Renal cortical epithelial cell (primary cell): ENCODE measurements at places on chromosomes 6 and 20. TPM values are rescaled to one million over a fixed set of nuclear protein-coding genes. Genes with fewer than 3 reads are reported as not detected.
A peak's percentile ranks its signal among the peaks of the same experiment; 100 is the strongest.

DNA sequence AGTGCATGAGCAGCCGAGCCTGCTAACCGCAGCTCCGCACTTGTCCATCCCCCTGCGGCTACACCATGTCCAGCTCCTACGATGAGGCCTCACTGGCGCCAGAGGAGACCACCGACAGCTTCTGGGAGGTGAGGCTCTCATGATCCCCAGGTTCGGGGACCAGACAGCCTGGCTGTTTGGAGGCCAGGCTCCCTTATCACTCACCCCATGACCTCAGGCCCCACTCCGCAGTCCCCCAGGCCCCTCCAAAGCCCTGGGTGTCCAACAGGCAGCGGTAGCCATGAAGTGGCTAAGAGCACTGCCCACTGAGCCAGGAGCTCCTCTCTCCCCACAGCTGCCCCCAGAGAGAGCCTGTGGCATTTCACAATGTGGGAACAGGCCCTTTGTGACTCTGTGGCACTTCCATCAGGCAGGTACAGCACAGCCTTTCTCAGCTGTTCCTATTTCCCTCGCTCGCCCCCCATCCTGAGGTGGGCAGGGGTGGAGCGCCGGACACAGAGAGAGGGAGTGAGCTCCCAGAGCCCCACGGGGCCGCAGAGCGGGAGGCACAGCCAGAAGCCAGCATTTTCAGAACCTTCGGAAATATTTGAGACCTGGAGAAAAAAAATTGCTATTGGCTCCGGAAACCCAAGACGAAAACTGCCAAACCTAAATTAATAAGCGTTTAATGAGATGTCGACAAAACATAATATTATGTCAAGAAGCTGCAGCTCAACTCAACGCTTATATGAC, 29.7 kb downstream of the SPDEF start:
- DNase-seq: no peak

The HSPA1L gene
- total RNA-seq: 0.87 and 2.0 TPM in 2 replicates

- peak; percentile 70 for DNase-seq
Observed at GRCh38 chr6:29813809-29814208, 13.8 kb upstream of the HLA-G start.

The MROH8 gene
- total RNA-seq: 1.1 and 1.2 TPM in 2 replicates

DNA sequence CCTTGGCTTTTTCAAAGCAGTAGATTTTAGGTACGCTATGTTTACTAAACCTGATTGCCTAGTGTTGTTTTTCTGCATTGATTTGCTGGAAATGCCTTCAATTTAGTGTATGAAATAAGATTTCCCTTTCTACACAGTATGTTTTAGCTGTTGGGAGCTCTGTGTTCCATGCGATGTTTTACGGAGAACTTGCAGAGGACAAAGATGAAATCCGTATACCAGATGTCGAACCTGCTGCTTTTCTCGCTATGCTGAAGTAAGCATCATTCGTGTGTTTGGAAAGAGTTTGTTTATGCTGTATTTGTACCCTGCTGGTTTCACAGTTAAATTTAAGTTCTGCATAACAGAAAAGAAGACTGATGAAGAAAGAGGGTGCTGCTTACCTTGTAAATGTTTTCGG, 1.9 kb downstream of the BTBD3 start:
- no peak for DNase-seq

DNA sequence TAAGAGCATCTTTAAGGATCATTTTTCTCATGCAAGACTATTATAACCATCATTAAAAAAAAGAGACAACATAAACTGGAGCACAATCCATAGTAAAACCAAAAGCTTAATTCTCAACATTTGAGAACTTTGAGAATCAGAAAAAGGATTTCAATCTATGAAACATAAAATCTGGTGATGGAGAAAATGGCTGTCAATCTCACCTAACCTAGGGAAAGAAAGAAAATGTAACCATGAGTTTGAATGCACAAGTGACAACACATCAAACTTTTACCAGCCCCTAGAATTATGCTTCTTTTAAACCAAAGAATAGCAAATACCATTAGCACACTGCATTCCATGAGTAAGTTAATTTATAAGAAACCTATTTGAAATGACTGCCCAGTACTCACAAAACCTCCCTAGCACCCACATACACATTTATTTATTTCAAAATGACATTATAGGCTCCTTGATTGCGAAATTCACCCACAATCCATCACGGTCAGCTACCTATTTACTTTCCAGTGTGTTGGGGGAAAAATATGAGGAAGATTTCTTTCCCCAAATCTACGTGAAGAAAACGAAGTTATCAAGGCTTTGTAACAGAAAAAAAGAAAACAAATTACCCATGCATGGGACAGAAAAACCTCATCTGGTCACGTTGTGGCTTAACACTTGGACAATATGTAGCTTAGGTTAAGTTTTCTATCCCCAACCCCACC, 828 bp downstream of the ASCC3 start:
- DNase-seq: peak; percentile 56

DNA sequence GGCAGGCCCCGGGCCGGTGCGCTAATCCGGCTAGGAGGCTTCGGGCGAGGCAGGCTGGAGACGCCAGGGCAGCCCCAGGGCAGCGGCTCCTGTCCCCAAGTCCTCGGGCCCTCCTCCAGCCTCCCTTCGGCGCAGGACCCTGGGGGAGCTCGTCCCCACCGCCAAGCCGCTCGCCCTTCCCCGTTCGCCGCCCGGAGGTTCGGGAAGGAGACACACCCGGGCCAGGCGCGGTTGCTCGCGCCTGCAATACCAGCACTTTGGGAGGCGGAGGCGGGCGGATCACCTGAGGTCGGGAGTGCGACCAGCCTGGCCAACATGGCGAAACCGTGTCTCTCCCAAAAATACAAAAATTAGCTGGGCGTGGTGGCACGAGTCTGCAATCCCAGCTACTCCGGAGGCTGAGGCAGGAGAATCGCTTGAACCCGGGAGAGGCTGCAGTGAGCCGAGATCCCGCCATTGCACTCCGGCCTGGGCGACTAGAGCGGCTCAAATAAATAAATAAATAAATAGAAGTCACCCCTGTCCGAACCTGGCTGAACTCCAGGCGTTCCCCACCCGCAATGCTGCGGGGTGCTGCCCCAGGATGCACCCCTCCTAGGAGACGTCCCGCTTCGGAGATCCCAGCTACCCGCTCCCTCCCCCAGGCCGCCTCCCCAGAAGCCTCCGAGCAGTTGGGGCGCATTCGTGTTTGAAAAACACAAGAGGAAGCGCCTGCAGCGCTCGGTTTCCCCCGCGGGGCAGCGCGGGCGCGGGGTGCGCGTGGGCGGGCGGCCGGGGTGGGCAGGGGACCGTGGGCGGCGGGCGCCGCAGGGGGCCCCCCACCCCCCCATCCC, 27.5 kb downstream of the SERPINB9 start:
- no peak for DNase-seq

The RUNX2 gene
- total RNA-seq: 13.9 and 34.1 TPM in 2 replicates
